ENCODE measurements at places on chromosomes 4 and X. TPM values are rescaled to one million over a fixed set of nuclear protein-coding genes. Genes with fewer than 3 reads are reported as not detected.

CXCL13 gene
- not detected for total RNA-seq

TMEM47 gene
- 28.3 TPM for total RNA-seq

AR gene
- 3.6 TPM for total RNA-seq

PAGE2B gene
- not detected for total RNA-seq

CENPVL2 gene
- total RNA-seq: not detected

USP17L13 gene
- not detected for total RNA-seq

FAM199X gene
- total RNA-seq: 14.9 TPM

NXF2B gene
- total RNA-seq: not detected

DMP1 gene
- not detected for total RNA-seq

HPSE gene
- 0.64 TPM for total RNA-seq

MTTP gene
- 0.08 TPM for total RNA-seq
